ENCODE measurements at places on chromosomes 2 and 18.

- DNase-seq = no peak
Measured at GRCh38 chr2:141439524-141439923, 691.3 kb downstream of the LRP1B start.

DNA sequence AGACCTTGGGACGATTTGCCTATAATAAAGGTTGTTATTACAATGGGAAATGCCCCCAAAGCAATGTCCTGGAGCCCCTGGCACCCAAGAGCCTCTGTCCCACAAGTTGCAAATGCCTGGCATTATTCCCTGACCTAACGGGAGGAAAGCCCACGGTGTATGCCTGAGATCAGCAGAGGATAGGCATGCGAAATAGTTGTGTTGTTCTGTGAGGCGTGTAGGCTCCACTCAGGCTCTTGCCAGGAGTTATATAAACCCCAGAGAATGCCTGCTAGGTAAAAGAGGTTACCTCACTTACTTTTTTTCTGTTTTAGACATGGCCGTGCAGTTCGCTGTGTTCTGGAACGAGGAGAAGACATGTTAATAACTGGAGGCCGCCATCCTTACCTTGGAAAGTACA, 52.1 kb downstream of the AOX1 start:
- DNase-seq = no peak

GRCh38 chr2:144006139-144006538, 513.8 kb downstream of the ZEB2 start:
- DNase-seq = no peak

- DNase-seq = no peak
Measured at GRCh38 chr18:11767935-11768334, 78.9 kb downstream of the GNAL start.

GRCh38 chr2:65319072-65319673, 91.5 kb downstream of the ACTR2 start:
- DNase-seq = no peak

DNA sequence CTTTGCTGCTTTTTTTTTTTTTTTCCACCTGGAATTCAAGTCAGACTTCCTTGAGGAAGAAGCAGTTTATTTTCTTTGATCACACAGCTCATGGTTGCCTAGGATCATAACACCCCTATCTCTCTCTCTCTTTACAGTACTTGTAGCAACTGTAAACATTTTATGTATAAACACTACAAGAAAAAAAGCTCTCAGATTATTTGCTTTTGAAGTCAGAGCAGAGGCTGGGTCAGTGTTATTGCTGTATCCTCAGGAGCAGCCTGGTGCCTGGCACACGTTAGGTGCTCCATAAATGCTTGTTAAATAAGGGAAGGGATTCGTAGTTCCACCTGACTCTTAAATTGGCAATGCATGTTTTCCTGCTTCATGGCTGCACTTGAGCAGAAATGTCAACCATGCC, 221.2 kb downstream of the TGIF1 start:
- DNase-seq = no peak

- DNase-seq = no peak
Measured at GRCh38 chr2:160363961-160364360, 129.6 kb downstream of the RBMS1 start.

DNA sequence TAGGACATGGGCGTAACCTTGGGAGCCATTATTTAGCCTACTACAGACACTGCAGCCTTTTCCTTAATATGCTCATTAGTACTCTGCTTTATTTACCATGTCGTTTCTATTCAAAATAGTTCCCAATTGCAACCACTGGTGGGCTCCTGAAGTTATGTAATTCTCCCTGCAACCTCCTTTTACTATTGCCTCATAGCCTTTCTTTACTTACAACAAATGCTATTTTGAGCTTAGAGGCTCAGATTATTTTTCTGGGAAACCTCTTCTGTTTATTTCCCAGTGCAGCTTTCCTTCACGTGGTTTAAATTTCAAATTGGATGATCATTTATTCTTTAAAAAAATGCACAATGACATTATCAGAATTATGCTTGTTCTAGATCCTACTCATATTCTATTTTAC, 492.3 kb upstream of the TMEFF2 start:
- DNase-seq = no peak

DNA sequence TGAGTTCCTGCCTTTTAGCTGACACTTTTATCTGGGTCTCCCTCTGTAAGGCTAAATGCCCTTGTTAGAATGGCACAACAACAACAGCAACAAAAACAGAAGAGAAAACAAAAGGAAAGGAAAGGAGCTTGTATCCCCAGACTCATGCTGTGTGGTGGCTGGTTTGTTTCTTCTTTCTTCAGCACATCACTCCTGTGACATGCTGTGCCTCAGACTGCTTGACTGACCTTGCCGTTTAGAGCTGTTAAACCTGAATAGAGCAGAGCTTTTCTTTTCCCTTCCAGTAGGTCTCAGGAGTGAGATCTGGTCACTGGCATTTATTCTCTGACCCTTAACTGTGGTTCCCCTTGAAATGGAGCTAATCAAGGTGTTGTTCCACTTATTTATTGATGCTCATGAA, 18.9 kb downstream of the GALNT13 start:
- DNase-seq = no peak

- no peak for DNase-seq
Measured at GRCh38 chr2:187429989-187430388, 18.1 kb downstream of the CALCRL start.

DNA sequence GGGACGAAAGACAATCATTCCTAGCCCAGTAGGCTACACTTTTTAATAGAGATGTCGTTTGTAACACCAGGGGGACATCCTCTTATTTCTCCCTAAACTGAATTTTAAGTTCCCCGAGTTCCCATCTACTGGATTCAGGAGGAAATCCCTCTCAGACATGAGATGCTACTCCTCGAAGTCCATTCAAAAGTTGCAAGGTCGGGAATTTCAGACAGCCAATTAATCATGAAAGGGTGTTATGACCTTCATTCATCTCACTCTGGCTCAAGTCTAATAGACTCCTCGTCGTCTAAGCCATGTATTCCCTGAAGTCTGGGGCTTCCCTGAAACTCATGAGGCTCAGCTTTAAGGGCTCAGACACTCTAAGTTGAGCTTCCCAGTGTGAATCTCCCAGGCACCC, 1.2 kb upstream of the DSC3 start:
- no peak for DNase-seq

- no peak for DNase-seq
Measured at GRCh38 chr2:217360781-217361482, 501.1 kb upstream of the TNP1 start.

DNA sequence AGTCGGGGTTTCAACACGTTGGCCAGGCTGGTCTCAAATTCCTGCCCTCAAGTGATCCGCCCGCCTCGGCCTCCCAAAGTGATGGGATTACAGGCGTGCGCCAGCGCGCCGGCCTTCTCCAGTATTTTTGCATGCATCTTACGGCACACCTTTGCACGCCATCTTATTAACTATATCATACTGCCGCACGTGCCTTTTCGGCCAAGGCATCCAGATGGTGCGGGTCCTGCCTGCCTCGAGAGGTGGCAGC, 765 bp upstream of the ING5 start:
- no peak for DNase-seq

GRCh38 chr2:204870053-204870452, 324.8 kb downstream of the PARD3B start:
- DNase-seq = no peak

GRCh38 chr18:45191795-45192194, 423.5 kb upstream of the SLC14A2 start:
- no peak for DNase-seq

DNA sequence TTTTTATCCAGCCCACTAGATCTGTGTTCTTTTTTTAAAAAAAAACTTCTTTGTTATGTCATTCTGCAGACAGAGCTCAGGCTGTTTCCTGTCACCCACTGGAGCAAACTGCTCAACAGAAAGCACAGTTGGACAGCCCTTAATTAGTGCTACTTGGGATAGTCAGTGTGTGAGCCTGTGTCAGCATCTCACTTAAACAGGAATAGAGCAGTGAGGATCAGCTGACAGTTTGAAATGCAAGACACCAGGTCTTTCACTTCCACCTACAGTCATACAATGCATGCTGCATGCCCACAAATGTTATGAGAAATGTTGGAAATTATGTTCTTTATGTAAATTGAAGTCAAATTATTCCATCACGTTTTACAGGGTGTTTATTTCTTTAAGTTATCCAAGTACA, 174.9 kb downstream of the NR4A2 start:
- no peak for DNase-seq

DNA sequence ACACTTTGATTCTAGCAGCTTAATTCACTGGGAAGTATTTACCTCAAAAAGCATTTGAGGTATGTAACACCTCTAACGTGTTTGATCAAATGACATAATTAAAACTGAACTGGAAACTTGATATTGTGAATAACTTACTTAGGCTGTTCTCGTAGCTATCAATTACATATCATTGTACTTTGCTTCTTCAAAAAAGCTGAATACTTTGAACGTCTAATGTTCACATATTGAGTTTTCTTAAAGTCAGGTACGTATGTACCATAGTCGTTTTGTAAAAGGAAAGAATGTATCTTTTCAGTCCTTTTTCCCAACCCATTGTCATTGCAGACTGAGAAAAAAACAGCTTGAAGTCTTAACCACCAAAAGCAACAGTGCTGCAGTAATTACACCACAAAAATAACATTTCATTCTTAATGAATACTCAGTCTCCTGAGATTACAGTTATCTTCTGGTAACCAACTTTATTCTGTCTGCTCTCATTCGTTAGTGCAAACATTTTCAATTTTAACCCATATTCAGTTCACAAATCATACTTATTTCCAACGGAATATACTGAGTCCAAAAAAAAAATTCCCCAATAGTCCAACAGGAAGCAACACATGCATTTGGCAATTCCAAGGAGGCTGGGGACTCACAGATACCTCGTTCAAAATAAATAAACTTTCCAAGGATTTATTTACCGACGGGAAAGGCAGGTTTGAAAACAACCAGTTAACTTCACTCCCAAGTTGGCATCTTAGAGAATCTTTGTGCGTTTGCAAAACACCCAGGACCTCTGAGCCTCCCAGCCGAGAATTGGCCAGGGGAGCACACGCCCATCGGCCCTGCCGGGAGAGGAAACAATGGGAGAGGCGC, 1.1 kb downstream of the CHN1 start:
- no peak for DNase-seq

GRCh38 chr2:227816507-227817294, 3.1 kb downstream of the CCL20 start:
- no peak for DNase-seq

- no peak for DNase-seq
Measured at GRCh38 chr18:31612124-31612523, 20.4 kb downstream of the TTR start.

GRCh38 chr2:203585516-203585915, 50.4 kb upstream of the RAPH1 start:
- no peak for DNase-seq

DNA sequence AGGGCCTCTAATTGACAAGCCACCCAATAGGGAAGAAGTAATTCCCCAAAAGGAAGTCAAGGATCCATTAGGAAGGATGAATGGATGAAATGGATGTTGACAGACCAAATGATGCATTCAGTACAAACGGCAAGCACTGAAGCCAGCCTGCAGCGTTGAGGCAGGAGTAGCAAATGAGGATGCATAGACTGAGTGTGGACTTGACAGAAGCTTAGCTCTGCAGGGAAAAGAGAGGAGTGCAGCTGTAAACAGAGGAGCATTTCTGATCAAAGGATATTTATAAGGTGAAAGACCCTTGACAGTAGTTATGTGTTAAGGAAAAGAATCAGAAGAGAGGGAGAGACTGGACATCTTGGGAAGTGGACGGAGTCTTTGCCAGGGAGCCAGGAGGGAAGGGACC, 253.2 kb upstream of the RAB12 start:
- no peak for DNase-seq

- no peak for DNase-seq
Measured at GRCh38 chr2:24994146-24994724, 22.5 kb upstream of the DNAJC27 start.

DNA sequence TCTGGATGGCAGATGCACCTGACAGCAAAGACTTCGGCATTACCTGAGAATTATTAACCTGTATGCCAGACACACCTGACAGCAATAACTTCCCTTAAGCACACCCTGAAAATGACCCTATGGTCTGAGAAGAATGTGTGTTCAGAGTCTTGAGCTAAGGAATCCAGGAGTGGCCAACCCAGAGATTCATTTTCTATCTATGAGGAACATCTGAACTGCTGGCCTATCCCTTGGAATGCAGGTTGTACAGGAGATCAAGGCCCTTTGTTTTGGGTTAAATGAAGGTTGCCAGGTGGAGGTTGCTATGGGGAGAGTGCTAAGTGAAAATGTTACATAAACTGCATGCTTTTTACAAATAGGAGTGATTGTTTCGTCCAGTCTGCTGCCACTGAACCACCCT, 200.9 kb upstream of the MEIS1 start:
- DNase-seq = no peak

DNA sequence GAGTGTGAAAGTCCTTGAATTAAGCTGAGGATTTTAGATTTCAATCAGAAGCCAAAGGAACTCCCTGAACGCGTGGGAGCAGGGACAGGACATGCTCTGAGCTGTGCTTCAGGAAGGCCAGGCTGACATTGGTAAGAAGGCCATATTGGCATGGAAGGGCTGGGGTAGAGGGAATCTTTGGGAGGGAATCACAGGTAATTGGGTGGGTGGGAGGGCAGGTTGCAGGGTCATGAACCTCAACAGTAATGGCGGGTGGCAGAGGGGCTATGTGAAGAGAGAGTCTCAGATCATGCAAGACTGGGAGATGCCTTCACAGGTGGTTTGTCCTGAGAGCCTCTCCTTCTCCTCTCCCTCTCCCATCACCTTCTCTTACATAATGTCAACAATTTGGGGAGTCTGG, 18.6 kb upstream of the CELF4 start:
- DNase-seq = no peak

Data from CD4-positive, alpha-beta T cell (primary cell).